ENCODE measurements at places on chromosomes 2 and 18.

- DNase-seq = no peak
These were observed 13.0 kb upstream of the LBH start for GRCh38 chr2:30218338-30218713.

DNA sequence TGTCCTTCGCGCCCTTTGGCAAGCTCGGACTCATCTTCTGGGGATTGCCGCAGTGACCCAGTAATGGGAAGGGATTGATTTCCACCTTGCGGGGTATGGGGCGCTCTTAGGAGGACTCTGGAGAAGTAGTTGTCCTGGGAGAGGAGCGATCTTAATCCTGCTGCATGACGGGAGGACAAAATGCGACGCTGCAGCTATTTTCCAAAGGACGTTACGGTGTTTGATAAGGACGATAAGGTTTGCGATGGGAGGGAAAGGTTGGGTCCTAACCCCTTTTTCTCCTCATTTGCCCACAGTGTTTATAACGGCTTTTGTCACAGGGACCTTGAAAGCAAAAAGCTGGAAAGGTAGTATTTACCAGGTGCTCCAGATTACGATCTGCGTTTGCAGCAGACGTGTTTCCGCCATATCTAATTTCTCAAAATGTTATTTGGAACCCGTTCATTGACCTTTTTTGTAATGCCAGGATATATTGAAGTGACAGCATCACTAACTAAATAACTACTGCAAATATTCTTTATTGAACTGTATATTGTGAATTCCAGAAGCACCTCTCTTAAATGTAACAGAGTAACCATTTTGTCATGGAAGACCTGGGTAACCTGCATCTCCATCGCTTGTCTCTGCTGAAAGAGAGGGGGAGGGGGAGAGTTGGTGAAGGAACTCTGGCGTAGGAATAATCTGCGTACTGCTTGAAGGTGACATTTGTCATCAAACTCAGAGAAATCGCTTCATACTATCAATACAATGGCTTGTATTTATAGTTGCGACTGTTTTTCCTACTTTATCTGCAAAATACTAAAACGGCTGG lies 590 bp downstream of the MDH1 start:
- no peak for DNase-seq

DNA sequence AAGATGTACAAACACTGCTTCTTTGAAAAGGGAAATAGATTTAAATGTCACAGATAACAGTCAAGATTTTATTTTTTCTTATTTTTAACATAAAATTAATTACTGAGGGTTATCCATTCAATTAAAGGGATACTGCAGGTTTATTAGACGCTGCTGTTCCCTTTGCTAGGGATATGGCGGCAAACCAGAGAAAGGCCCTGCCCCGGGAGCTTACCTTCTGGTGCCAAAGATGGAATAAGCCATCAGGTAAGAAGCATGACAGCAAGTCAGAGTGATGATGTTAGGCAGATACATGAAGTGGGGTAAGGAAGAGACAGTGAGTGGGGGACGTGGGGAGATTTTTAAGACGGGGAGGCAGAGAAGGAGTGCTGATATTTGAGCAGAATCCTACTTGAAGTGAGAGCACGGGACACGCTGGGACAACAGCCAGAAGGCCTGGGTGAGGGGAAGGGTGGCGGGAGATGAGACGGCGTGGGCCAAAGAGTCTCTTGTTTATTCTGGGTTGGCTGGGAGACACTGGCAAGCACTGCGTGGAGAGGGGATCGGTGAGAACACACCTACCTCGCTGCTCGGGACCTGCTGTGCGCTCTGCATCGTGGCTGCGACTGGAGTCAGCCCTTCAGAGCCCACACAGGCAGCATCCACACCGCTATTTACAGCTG lies 250.5 kb upstream of the TMEM200C start:
- DNase-seq = no peak

DNA sequence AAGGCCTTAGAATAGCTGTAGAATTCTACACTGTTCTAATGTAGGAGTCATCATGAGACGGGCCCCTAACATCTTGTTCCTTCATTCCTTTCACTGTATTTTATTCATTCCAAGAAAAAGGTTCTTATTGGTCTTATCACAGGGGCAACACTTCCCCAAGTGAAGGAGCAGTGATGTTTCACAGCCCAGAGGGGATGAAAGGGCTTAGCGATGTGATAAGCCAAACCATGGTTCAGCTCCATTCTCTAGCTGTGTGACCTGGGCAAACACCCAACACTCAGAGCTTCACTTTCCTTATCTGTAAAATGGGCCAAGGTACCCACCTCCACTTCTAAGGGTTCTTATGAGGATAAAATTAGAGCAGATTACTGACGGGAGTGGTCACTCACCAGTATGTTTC lies 25.4 kb upstream of the HS6ST1 start:
- DNase-seq = no peak

DNA sequence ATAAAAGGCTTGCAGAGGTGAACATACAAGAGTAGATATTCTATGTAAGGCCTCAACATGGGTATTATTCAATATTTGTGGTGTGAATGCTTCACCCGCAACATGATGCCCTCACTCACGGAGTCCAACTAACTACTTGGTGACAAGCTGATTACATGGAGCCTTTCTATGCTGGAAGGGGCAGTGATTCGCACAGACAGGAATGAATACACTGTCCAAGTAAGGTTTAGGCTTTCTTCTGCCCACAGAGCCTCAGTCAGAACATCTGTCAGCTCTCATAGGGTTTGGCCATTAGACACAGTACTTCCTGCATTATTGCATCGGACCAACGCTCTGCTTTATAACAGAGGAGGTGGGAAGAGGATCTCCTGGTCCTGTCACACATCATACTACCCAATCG lies 80.3 kb upstream of the SLC35G4 start:
- no peak for DNase-seq

- DNase-seq = no peak
These were observed 286.8 kb downstream of the CLIP4 start for GRCh38 chr2:29401994-29402393.

DNA sequence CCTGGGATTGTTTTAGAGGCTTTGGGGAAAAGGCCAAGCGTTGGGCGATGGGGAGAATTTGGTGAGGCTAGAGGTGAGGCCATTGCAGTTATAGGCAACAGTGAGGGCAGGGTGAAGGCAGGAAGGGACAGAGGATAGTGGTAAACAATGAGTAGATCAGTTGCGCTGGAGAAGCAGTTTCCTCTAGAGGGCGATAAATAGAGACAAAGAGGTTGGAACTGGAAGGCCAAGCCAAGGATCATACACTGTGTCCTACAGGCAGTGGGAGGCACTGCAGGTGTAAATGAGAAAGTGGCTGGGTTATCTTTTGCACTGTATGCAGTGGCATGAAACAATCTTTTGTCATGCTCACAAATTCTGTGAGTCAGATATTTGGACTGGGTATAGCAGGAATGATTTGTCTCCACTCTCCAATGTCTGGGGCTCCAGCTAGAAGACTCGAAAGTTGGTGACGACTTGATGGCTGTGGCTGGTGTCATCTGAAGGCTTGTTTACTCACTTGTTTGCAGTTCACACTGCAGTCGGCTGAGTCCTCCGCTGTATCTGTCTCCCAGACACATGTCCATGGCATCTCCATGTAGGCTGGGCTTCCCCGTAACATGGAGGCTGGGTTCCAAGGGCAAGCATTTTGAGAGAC lies 82.1 kb downstream of the TNP1 start:
- peak; percentile 76 for DNase-seq

GRCh38 chr2:86631846-86632485 lies 8.3 kb upstream of the RNF103 start:
- peak; percentile 21 for DNase-seq

- DNase-seq = peak; percentile 35
These were observed at the start of gene TCF4 for GRCh38 chr18:55588111-55588869. TSS of gene TCF4 (minus strand) at chr18:55588192. CDS start at chr18:55587116, 1,076 bp downstream.

- DNase-seq = no peak
These were observed 79.7 kb upstream of the CYTIP start for GRCh38 chr2:157523270-157524247.

DNA sequence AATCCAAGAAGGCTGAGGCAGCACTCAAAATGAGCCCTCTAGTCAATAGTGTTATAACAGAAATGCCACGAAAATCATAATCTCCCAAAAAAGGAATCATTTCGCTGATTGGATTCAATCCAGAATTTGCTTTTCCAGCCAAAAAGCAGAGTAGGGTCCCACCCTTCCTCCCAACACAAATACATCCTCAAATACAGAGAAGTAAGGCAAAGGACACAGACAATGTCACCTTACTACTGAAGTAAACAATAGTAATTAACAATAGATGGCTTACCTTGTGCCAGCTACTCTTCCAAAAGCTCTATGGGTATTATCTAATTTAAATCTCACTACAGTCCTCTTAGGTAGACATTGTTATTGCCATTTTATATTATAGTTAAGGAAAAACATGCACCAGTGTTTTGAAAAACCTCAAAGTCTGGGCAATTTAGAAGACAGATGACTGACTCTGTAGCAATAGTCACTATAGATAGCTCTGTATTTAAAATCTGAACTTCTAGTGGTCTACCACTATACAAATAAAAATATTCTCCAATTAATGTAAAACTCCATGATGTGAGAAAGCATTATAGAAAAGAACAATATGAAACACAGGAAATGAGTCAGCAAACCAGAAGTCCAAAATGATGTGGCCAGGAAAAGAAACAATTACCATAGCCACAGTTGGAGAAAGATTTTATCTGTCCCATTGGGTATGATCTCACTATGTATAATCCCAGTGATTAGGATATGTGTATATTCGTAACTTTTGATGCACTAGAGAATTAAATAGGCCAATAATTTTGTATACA lies 305.0 kb upstream of the ERBB4 start:
- DNase-seq = peak; percentile 94

DNA sequence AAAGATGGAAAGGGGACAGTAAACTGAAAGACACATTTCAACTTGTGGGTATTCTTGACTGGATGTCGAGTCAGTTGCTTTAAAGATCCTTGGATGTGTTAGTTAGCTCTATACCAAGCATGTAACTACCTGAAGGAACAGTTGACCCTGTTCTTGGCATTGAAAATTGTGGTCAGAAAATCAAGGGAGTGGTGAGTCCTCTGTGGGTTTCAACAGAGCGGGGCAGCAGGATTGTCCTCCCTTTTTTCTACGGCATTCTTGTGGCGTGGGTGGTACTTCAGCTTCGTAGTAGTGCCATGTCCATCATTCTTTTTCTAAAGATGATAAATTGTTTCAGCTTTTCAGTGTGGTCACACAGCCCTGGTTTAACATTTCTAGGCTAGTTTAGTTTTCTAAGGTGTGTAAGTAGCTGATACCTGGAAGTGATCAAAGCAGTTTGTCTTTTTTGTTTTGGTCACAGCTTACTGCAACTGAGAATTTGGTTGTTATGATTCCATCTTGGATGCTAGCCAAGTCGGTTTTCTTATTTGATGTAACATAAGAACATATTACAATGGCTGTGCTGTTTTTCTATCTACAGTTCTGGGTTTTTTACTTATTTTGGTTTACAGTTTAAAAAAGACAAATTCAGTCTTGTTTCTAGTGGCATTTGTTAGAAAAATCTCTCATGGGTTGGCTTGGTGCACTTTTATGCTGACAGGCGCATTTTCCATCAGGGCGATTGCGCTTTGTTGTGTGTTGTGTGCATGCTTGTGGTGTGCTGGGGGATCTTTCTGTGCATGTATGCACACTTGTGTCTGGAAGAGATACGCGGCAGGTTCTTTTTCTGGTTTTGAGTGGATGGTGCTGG lies 84.7 kb downstream of the ZNF407 start:
- DNase-seq = peak; percentile 88

DNA sequence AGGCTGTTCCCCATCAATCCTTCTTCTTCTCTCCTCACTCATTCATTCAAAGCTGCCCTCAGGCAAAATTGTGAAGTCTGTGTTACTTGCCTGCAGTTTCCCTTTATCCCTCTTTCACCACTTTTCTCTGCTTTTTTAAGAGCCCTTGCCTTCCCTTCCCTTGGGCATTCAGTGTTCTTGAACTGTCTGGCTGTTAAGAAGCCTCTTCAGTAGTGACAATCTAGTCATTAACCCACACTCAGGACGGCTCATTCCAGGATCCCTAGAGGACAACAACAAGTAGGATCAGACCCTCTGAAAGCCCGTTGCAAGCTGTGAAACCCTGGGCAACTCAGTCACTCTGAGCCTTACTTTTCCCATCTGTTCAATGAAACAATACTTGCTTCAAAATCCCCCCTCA lies 615.7 kb downstream of the EPHA4 start:
- no peak for DNase-seq

DNA sequence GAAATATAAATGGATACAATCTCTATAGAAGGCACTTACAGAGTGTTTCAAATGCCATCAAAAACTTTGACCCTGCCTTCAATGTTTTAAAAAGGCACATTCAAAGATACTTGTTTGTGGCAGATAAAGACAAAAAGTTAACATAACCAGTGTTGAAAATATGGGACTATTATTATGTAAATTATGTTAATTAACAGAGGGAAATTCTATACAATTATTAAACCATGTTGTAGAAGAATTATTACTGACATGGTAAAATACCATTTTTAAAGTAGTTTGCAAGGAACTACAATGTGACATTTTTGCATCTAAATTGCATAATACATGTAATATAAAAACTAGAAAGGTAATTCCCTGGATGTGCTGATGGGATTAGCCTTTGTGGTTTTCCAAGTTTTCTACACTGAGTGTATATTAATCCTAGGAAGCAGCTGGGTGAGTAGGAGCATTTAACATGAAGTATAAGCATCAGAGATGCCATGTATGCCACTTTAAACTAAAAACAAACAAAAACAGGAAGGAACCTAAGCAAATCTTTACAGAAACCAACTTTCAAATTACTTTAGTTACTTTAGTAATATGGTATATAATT lies 21.7 kb downstream of the MIB1 start:
- no peak for DNase-seq

GRCh38 chr2:212173756-212174510 lies 364.7 kb downstream of the ERBB4 start:
- DNase-seq = no peak

- DNase-seq = no peak
These were observed 2.9 kb downstream of the TBR1 start for GRCh38 chr2:161418715-161419637.

DNA sequence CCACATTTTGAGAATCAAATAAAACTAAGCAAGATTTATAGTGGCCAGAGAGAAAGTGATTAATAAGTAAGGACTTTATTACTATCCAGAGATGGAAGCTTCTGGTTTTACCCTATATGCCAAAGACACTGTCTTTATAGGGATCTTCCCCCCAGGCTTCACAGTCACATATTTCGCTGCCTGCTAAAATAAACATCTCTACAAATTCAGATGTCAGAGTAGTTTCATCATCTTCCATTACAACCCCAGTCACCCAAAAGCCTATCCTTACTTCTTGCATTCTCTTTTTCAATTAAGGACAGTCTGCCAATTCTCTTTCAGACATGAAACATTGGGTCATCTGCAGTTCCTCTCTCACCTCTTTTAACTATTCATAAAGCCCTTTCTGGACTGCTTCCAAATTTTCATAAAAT lies 28.3 kb downstream of the CREB1 start:
- DNase-seq = no peak

- DNase-seq = no peak
These were observed 23.1 kb downstream of the RELCH start for GRCh38 chr18:62210138-62210537.

GRCh38 chr2:157427003-157427921 lies 16.6 kb downstream of the CYTIP start:
- DNase-seq = no peak

- no peak for DNase-seq
These were observed 12.5 kb downstream of the KCNIP3 start for GRCh38 chr2:95309599-95309998.

GRCh38 chr2:108869542-108869941 lies 83.0 kb downstream of the CCDC138 start:
- DNase-seq = peak; percentile 35

- DNase-seq = no peak
These were observed 133.9 kb downstream of the ARHGAP15 start for GRCh38 chr2:143263066-143263625.
